GM04503 (cell line): ENCODE measurements at places on chromosomes 7 and 10.

GRCh38 chr7:107960272-107960671, 42.7 kb downstream of the LAMB1 start:
- DNase-seq = no peak

- DNase-seq = no peak
These were observed 22.0 kb upstream of the ANKRD2 start for GRCh38 chr10:97550336-97551149.

DNA sequence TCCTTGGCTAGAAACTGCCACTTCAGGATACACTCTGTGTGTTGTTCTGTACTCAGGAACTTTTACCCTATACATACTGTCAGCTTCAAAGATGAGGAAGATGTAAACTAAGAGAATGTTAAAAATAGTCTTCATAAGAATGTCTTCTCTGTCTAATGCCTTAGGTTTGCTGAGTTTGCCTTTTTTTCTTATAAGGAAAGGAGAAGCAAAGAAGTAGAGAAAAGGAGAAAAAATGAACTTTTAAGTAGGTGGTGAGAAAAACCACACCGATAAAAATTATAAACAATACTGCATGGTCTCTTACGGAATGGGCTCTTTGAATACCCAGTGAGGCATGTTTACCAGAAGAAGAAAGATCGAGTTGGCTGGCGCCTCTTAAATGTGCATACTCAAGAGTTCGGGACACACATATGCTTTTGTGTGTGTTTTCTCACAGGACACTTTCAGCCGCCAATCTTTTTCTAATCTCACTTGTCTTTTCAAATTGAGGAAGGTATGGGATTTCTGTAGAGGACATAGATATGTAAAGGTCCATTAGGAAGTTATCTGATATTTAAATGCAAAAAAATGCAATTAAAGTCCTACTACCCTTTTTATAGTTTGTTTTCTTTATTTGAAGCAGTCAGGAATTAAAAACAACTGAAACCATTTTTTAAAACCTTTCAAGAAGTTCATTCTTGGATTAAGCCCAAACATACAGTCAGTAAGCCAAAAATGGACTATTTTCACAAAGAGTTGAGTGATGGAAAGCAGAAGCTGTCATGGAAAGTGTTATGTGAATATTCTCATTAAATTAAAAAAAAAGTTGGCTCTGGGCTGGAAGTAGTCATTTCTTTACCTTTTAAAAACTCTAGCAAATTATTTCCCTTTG, 100.6 kb upstream of the MDFIC start:
- DNase-seq = peak; percentile 50

- DNase-seq = no peak
These were observed 213.7 kb downstream of the ITGB1 start for GRCh38 chr10:32744321-32744720.

DNA sequence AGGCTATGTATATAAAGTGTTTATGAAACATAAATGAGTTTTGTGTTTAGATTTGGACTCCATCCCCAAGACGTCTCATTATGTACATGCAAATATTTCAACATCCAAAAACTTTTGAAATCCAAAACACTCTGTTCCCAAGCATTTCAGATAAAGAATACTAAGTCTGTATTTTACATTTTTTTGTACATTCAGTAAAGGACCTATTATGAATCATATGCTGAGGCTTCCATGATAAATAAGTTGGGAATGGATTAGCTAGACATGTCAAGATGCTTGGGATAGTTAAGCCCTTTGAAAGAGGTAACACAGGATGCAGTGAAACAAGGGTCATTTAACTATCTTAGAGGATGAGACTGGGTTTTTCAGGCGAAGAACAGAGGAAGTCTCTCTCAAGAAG, 262.9 kb downstream of the SNX13 start:
- DNase-seq = peak; percentile 50

GRCh38 chr10:99709480-99710229, 22.3 kb downstream of the COX15 start:
- DNase-seq = peak; percentile 26

DNA sequence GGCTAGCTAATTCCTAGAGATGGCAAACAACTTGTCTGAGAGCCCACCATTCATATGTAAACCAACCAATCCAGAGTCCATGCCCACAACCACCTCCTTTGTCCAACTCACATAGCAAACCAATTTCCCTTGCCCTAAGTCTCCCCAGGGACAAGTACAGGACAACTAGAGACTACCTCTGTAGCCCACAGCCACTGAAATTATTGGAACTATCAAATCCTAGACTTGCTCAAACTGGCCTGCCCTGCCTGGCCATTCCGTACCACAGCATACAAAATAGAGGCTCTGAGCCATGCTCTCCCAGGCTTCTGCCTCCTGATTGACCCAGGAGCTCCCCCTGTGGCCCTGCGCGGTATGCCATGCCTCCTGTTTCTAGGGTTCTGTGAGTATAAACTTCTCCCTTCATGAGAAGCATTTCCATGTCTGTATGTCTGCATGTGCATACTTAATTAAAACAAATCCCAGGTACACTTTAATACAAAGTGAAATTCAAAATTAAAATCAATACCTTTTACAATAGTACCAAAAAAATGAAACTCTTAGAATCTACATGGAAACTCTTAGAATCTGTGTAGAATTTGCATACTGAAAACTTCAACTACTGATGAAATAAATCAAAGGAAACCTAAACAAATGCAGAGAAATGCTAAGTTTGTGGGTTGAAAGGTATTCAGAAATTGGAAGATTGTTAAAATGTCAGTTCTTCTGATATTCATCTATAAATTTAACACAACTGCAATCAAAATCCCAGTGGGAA, 4.0 kb upstream of the HECW1 start:
- DNase-seq = no peak

DNA sequence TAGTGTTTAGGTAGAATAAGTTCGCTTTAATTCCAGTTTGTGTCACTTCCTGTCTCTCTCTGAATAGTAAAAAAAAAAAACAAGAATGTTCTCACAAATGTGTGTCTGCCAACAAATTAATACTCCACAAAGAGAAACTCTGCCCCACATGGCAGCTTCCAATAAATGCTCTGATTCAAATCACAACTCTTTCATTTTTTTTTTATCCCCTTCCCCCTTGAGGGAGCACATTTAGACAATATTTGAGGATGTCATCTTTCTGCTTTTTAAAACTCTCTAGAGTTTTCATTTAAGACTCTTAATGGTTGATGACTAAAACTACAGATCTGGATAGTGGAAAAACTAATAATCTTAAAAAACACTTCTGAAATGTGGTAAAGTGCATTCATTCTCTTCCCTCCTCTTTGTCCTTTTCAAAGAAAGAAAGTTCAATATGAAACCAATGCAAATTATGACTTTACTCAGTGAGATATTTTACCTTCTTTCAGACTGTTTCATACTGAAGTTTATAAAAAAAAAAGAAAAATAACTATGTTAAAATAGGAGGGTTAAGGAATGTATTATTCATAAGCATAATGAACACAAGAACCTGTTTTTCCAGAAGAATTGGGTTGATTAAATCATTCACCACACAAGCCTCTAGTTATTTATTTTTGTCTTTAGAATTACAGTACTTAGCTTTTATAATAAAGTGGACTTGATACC, 42.3 kb downstream of the ARID5B start:
- DNase-seq = no peak

DNA sequence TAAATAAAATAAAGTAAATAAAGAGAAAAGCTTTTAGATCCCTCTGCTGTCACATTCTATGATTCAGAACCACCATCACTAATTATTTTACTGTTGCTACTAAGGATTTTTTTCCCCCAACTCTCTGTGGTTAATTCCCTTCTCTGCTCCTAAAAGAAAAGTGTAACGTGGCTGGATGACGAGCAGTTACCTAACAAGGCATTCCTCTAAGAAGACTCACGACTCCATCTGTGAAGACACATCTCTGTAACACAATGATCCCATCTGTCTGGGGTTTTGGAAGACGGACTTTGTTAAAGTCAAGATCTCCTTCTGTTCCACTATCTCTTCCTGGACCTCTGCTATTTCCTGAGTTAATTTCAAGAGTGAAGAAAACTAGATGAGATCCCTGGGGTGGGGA, 179.9 kb downstream of the SFMBT2 start:
- DNase-seq = no peak

DNA sequence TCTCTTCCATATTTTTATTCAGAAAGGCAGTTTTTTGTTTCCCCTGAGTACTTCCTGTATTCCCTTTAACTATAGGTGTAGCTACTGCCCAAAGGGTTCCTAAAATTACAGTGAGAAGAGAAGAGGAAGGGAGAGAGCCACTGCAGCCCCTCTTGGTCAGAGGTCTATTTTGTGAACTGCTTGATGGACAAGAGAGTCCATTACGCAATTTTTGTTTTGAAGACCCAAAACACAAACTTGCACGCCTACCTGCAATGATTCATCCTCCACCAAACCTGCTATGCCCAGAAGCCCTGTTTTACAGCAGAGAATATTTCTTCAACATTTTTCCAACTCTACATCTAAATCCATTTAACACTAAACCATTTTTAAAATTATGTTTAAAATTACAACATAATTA, 75.1 kb downstream of the PDE1C start:
- no peak for DNase-seq

GRCh38 chr10:52409195-52409594, 95.1 kb downstream of the DKK1 start:
- no peak for DNase-seq

- no peak for DNase-seq
These were observed at the start of gene SGCE for GRCh38 chr7:94655848-94656657. Gene SGCE, minus strand, starts transcription at chr7:94656133. Its CDS starts 35 bp downstream, at chr7:94656098.

- no peak for DNase-seq
These were observed 1.1 kb upstream of the MNX1 start for GRCh38 chr7:157011333-157012112.

DNA sequence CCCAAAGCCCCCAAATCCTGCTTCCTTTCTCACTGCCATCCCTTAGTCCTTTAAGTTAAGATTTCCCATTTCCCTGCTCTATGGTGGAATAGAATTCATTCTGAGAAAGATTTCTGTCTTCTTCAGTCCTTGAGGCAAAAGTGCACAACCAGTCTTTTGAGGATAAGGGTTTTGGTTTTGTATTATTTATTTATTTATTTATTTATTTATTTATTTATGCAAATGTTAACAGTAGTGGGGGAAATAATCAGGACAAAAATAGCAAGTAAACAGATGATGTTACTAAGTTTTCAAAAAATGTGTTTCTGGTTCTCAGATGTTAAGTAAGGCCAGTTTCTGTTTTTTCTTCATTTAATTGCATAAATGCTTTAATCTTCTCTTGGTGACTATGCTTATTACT, 84.2 kb downstream of the GLCCI1 start:
- no peak for DNase-seq

GRCh38 chr7:94332571-94332970, 62.1 kb upstream of the COL1A2 start:
- no peak for DNase-seq
